ENCODE measurements at places on chromosomes 6 and 20.
A peak's percentile ranks its signal among the peaks of the same experiment; 100 is the strongest.

DNA sequence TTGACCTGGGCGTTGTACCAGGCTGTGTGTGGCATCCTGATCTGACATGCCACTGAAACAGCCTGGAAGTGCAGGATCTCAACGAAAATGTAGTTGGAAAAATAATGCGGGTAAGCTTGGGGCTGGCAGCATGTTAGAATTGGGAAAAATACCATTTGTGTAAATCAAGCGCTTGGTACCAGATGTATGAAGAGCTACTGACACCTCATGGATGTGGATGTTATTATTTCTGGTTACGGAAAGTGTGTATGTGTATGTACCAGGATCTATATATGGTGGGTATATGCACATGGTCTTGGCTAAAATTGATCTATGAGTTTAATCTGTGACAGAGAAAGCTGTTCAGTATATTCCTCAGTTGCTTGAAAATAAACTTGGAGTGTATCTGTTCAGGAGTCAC, 22.7 kb downstream of the HIVEP1 start:
- DNase-seq = no peak

DNA sequence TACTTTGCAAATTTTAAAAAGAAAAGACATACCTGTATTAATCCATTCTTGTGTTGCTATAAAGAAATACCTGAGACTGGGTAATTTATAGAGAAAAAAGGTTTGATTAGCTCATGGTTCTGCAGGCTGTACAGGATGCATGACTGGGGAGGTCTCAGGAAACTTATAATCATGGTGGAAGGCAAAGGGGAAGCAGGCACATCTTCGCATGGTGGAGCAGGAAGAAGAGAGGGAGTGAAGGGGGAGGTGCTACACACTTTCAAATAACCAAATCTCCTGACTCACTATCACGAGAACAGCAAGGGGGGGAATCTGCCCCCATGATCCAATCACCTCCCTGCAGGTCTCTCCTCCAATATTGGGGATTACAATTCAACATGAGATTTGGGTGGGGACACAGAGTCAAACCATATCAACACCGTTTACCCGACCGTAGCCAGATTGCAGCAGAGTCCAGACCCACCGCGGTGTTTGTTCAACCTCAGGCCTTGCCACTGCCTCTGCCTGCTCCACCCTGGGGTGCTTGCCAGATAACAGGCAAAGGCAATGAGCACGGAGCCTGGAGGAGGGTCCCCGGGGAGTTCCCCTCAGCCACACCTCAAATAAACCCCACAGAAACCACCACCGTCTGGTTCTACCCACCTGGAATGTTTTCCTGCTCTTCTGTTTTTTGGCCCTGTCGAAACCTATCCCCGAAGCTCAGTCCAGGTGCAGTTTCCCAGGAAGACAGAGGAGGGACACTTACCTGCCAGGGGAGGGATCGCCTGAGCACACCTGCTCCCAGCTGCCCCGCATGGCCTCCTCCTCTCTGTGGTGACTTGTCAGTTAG, 142.2 kb upstream of the AFDN start:
- no peak for DNase-seq

- no peak for DNase-seq
Measured at GRCh38 chr6:90253631-90254030, 43.0 kb downstream of the BACH2 start.

DNA sequence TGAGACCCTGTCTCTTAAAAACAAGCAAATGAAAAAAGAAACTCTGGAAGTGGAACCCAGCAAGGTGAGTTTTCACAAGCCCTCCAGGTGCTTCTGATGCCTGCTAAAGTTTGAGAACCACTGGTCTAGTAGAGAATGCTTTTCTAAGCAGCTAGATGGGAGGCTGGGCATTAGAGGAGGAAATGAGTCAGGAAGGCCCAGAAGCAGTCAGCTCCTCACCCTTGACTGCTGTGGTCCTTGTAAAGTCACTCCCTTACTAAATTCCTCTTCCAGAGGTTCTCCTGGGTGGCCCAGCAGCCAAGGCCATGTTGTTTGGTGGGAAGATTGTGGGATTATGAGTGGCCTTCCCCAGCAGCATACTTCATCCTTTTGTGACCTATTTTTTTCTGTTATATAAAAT, 52.0 kb upstream of the FYN start:
- DNase-seq = no peak

DNA sequence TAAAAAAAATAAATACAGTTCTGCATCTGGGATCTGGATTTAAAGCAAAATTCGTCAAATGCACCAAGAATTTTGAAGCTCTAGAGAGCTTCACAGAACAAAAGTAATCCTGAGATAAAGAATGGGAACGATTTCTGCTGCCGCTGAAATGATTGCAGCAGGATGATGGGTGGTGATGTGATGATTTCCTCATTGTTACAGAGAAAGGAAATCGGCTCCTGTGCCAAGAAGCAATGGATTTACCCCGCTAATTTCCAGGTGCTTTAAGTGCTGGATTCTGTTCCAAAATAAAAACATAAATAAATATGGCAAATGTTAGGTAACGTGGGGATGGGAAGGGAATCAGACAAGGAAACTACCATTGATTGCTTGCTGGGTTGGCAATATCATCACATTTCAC, 1067.9 kb upstream of the MAP3K7 start:
- no peak for DNase-seq

DNA sequence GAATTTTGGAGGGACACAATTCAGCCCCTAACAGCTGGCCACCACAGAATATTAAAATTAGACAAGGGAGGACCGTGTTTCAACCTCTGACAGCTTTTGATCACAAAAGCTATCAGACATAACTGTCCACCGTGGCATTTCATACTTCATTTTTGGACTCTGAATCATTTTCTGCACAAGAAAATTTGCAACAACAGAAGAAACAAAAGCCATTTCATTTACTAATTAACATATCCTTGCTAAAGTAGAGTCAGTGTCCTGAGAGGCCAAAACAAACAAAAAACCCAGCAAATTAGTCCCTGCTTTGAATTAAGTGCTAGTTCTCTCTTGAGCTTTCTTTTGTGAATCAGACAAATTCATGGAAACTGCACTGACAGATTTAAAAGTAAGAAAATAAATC, 17.6 kb upstream of the COL12A1 start:
- no peak for DNase-seq

DNA sequence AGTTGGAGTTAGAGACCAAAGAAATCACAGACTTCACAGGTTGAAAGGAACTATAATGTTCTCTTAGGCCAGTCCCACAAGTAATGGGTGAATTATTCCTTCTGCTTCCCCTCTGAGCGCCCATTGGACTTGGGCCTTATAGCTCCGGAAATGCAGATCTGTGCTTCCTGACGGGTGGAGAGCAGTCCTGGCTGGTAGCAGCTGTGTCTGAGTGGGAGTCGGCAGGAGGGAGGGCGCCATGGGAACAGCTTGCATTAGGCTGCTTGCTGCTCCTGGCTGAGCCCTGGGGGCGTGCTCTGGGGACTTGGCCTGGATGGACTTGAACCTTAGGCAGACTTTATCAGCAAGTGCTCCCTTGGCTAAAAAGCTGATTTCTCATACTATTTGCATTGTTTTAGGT, 18.4 kb upstream of the NUP153 start:
- peak; percentile 38 for DNase-seq

GRCh38 chr6:165987483-165988301, 180.0 kb downstream of the TBXT start:
- peak; percentile 90 for DNase-seq

DNA sequence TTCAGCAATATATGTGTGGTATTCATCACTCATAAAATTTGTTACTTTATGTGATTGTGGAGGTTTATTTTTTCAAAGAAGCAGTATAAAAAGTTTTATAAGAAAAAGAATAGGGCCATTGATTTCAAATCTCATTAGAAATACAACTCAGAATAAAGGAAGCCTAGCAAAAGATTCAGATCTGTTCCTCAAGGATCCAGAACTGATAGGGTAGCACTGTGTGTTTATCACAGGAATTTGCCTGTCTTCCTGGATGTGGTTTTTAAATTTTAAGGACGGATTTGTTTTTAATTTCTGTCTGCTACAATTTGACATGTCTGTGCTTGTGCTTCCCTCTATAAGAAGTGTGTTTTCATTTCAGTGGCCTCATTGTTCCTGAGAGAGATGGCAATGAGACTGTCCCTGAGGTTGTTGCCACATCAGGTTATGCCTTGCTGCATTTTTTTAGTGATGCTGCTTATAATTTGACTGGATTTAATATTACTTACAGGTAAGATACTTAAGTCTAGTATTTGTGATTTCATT, 74.6 kb downstream of the ATRN start:
- DNase-seq = no peak

DNA sequence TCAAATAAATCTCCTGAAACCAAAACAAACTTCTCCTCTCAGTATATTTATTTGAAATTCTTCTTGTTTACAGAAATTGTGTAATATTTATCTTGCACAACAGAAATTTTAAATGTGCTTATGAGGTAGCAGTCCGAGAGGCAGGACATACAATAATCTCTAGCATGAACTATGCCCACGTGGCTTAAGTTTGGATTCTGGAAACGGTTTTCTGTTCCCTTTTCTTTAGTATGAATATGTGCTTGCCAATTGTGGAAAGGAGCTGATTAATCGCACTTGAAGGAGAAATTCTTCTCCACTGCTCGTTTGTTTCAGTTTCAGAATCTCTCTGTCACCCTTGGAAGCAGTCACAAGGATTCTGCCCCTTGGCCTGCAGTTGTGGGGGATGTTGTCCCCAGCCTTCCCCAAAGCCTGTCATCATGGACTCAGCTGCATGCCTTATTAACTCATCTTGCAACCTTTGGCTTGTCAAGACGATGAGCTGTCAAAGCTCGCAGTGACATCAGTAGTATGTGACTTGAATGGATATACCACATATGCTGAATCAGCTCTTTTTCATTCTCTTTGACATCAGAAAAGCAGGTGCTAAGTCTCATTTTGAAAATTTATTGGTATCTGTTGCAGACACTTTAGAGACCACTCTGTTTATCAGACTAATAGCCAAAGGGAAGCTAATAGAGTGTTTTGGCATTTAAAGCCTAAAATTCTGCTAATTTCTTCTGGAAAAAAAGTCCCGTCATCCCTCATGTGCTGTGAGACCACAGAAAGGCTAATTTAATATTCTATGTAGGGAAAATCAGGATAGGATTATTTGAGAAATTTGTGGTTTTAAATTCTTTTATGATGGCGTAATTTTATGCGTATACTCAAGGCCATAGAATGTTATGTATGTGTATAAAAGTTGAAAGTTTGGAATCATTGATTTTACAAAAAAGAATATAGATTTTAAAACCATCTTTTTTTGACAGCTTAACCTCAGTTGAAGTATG, 186.8 kb downstream of the ARID1B start:
- no peak for DNase-seq

- no peak for DNase-seq
Measured at GRCh38 chr6:38173909-38174308, 354.4 kb downstream of the ZFAND3 start.

- no peak for DNase-seq
Measured at GRCh38 chr6:52390361-52390727, 28.4 kb downstream of the PAQR8 start.

Data from uterus (tissue), 4 donors.